Activated CD4-positive, alpha-beta memory T cell treated with anti-CD3 and anti-CD28 coated beads, Interleukin-2, amount 10 ng/mL, durations not matched to agents 7 days and 5 days (primary cell): ENCODE measurements at places on chromosomes 7 and 10. TPM values are rescaled to one million over a fixed set of nuclear protein-coding genes. Genes with fewer than 3 reads are reported as not detected.

DNA sequence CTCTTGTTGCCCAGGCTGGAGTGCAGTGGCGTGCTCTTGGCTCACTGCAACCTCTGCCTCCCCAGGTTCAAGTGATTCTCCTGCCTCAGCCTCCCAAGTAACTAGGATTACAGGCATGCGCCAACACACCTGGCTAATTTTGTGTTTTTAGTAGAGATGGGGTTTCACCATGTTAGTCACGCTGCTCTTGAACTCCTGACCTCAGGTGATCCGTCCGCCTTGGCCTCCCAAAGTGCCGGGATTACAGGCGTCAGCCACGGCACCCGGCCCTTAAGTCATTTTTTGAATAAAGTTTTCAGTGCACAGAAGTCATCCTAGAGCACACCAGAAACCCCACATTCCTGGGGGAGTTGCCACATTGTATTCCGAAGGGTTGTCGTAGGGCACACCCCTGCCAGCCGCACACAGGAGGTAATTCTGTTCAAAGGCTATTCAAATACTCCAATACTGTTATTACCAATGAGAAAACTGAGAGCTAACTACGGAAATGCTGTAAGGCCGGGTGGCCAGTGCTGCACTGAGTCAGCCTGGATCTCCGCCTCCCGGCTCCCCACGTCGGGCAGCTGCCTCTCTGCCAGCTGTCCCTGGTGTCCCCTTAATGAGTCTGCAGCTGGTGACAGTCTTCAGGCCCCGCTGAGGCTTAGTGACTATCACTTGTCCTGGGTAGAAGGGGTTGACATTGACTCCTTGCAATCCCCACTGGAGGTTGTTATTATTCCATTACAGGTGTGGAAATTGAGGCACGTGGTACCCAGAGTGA, 8.6 kb upstream of the RFC2 start:
- no peak overlapping the region for H3K4me3 ChIP-seq
- no peak overlapping the region for H3K27ac ChIP-seq
- no peaks in the 10 kb centered on the region for H3K4me1 ChIP-seq
- no peak for DNase-seq
- no peaks in the 10 kb centered on the region for H3K36me3 ChIP-seq

- peaks cover 7% of the 10 kb centered on the region for H3K4me1 ChIP-seq
- H3K27me3 ChIP-seq: no peaks in the 10 kb centered on the region
- DNase-seq: no peak
- no peak overlapping the region for H3K4me3 ChIP-seq
- no peak overlapping the region for H3K27ac ChIP-seq
These were observed 178.0 kb downstream of the JAZF1 start for GRCh38 chr7:28002638-28003037.

GRCh38 chr10:58424176-58424575, 39.0 kb downstream of the TFAM start:
- no peaks in the 10 kb centered on the region for H3K4me1 ChIP-seq
- DNase-seq: no peak
- no peaks in the 10 kb centered on the region for H3K36me3 ChIP-seq
- H3K27me3 ChIP-seq: peaks cover 11% of the 10 kb centered on the region
- H3K27ac ChIP-seq: no peak overlapping the region
- H3K4me3 ChIP-seq: no peak overlapping the region

The SPOCK2 gene
- 420 TPM for total RNA-seq

DNA sequence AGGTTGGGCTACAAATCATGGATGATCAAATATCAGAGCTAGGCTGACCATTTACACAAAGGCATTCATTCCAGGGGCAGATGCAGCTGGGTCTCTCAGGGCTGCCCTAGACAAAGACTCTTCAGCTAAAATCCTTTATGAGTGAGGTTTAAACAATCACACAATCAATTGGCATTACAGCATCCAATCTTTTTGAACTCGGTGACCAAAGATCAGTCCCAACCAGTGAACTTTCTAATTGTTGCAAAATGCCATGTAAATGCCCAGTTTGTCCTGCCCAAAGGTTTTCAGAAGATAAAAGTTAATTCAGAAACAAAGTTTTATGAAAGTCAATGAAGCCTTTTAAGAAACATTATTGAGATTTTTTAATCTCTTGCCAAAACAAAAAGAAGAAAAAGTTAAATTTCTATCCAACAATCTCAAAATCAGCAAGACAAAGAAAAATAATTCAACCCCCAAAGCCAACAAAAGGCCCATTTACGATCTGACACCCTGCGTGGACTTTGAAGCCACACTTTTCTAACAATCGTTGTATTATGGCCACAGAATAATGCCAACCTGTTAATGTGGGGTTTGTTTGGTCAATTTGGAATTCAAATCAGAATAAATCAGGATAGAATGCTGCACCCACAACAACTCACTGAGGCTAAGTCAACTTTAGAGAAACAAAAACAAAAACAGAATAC, 40.9 kb downstream of the GPR37 start:
- H3K4me1 ChIP-seq: no peaks in the 10 kb centered on the region
- H3K27me3 ChIP-seq: no peaks in the 10 kb centered on the region
- H3K27ac ChIP-seq: no peak overlapping the region
- no peak overlapping the region for H3K4me3 ChIP-seq
- H3K36me3 ChIP-seq: no peaks in the 10 kb centered on the region

DNA sequence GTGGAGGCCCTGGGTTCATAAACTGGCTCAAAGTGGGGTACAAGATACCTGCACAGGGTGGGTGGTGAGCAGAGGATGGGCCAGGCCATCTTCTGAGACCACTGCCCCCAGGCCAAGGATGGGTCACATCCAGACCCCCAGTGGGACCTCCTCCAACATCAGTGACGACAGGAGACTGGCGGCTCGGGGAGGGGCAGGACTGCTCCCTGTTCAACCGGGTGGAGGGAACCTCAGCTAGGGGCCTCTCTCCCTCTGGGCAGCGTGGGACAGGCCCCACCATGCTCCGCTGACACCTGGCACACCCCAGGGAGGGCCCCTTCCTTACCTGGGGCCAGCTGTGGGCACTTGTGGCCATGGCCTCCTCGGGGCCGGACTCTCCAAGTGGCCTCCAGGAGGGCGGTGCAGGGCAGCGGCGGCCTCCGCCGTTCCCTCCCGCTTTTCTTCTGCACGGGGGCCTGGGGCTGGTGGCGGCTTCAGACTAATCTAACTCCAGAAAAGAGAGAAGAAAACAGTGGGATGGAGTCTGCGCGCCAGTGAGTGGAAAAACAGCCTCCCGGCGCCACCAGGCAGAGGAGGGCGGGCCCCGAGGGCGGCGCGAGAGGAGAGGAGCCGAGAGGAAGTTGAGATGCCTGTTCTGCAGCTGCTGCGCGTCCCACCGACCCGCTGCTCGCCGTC, at the start of gene CALHM2:
Gene CALHM2, minus strand, starts transcription at position 540 of the 675 bp plus-strand sequence. CDS start 2,429 bp downstream, outside the sequence.
- H3K4me1 ChIP-seq: peaks cover 64% of the 10 kb centered on the region
- H3K27me3 ChIP-seq: no peaks in the 10 kb centered on the region
- peak; percentile 71 for DNase-seq
- H3K27ac ChIP-seq: peak within 1 kb of the TSS; percentile 95
- H3K4me3 ChIP-seq: peak within 1 kb of the TSS; percentile 96
- H3K36me3 ChIP-seq: peaks cover 49% of the 10 kb centered on the region

DNA sequence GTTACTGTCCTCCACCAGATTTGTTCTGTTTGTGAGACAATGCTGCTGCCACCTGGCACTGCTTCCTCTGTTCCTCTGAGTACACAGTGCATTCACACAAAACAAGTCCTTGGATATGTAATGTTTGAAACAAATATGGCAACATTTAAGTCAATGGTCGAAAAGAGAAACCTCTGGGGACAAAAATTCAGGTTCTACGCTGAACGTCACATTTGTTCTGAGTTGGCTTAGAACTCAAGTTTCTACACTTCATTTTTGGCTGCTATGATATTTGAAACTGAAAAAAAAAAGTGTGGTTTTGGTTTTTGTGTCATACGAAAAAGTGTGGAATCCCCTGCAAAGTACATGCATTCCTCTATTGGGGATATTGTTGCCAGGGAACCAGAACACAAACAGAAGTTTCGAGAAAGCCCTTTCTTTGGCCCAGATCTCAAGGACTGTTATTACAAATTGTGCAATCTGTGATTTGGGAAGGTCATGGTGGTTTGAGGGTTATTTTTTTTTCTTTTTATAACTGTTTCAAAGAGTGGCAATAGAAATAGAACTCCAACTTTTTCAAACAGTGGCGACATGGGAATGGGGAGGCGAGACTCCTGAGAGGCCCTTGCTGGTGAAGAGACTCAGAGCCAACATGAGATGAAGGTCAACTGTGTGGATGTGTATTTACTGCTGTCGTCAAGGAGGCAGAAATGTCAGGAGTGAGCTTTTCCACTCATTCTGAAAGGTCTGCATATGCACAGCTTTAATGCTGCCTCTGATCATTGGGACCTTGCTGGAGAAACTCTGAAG, 127.5 kb downstream of the CUBN start:
- no peak for DNase-seq
- H3K36me3 ChIP-seq: no peaks in the 10 kb centered on the region
- peak overlapping the region; percentile 26 for H3K27ac ChIP-seq
- H3K4me1 ChIP-seq: peaks cover 32% of the 10 kb centered on the region

DNA sequence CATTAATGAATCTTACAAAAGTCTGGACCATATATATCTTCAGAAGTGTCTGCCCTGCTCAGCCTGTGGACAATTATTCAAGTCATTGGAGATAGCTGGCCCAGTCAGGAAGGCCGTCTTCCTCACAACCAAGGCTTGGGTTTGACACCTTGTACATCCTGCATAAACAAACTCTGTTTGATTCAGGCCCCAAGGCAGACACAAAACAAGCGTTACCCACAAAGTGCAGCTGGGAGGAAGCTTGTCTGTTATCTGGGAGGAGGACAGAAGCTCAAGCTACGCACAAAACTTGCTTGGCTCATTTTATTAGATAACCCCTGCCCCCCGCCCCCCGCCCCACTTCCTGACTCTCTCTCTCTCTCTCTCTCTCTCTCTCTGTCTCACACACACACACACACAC, 166.9 kb upstream of the WDR11 start:
- H3K4me1 ChIP-seq: no peaks in the 10 kb centered on the region
- no peaks in the 10 kb centered on the region for H3K27me3 ChIP-seq
- H3K4me3 ChIP-seq: no peak overlapping the region
- DNase-seq: no peak
- H3K36me3 ChIP-seq: no peaks in the 10 kb centered on the region
- H3K27ac ChIP-seq: no peak overlapping the region

The NPC1L1 gene
- total RNA-seq: not detected

GRCh38 chr10:127195041-127195506, 1.3 kb downstream of the INSYN2A start:
- no peak overlapping the region for H3K4me3 ChIP-seq
- DNase-seq: no peak
- peaks cover 29% of the 10 kb centered on the region for H3K27me3 ChIP-seq
- no peaks in the 10 kb centered on the region for H3K36me3 ChIP-seq

The FLNC gene
- total RNA-seq: not detected

DNA sequence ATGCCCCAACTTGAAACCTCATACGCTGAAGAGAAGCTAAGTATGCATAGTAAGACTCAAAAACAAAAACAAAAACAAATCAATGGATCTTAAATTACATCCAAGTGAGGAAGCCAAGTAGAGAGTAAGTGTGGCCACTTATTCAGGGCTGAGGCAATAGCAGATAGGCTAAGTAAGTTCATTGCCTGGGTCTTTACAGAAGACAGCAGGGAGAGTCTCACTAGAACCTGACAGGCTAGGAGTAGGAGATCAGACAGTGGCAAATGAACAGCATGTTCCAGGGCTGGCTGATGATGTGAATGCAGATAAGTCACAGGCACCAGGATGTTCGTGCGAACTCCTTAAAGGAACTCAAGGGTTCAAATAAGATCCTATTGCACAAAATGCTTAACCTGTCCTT, 568.6 kb downstream of the KCNMA1 start:
- no peak overlapping the region for H3K4me3 ChIP-seq
- no peaks in the 10 kb centered on the region for H3K27me3 ChIP-seq
- no peak overlapping the region for H3K27ac ChIP-seq
- H3K36me3 ChIP-seq: no peaks in the 10 kb centered on the region

The PRKG1 gene
- not detected for total RNA-seq

GRCh38 chr7:150464962-150465361, 14.5 kb downstream of the GIMAP8 start:
- H3K27ac ChIP-seq: no peak overlapping the region
- no peak for DNase-seq
- no peaks in the 10 kb centered on the region for H3K27me3 ChIP-seq
- H3K4me1 ChIP-seq: peaks cover 68% of the 10 kb centered on the region

The VPS37D gene
- total RNA-seq: 0.40 TPM

The NKX6-2 gene
- total RNA-seq: not detected

DNA sequence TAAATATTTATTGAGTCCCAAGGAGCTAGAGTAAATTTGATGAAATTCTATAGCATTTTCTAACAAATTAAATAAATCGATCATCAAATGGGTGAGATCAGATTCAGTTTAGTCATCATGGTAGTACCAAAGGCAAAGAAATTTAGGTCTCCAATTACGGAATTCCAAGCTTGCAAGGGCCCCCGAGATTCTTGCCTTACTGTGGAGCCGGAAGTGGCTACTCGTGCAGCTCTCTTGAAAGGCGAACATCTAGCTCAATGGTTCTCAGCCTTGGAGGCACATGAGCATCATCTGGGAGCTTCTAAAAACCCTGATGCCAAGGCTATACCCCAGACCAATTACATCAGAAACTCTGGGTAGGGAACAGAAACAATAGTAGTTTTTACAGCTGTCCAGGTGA, 117.9 kb upstream of the PRR15 start:
- no peak for DNase-seq
- H3K4me1 ChIP-seq: no peaks in the 10 kb centered on the region
- H3K27me3 ChIP-seq: no peaks in the 10 kb centered on the region
- no peak overlapping the region for H3K27ac ChIP-seq
- H3K4me3 ChIP-seq: no peak overlapping the region

DNA sequence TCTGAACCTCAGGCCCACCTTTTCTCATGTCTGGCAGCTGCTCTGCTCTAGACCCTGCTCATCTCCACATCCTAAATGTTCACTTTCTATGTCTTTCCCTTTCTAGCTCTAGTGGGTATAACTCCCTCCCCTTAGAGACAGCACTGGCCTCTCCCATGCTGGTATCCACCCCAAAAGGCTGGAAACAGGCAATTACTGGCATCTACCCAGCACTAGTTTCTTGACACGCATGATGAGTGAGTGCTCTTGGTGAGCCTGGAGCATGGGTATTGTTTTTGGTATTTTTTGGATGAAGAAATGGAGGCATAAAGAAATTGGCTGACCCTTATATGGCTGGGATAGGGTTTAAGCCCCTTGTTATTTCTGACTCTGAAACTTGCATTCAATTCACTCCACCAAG, 156.0 kb downstream of the EGFR start:
- peaks cover 3% of the 10 kb centered on the region for H3K27me3 ChIP-seq
- no peak overlapping the region for H3K4me3 ChIP-seq
- no peak overlapping the region for H3K27ac ChIP-seq
- no peaks in the 10 kb centered on the region for H3K4me1 ChIP-seq

The GDF10 gene
- total RNA-seq: not detected

The ASB10 gene
- total RNA-seq: not detected

GRCh38 chr7:157487046-157487770, 150.4 kb downstream of the DNAJB6 start:
- H3K36me3 ChIP-seq: peaks cover 8% of the 10 kb centered on the region
- no peak for DNase-seq
- H3K4me3 ChIP-seq: no peak overlapping the region

DNA sequence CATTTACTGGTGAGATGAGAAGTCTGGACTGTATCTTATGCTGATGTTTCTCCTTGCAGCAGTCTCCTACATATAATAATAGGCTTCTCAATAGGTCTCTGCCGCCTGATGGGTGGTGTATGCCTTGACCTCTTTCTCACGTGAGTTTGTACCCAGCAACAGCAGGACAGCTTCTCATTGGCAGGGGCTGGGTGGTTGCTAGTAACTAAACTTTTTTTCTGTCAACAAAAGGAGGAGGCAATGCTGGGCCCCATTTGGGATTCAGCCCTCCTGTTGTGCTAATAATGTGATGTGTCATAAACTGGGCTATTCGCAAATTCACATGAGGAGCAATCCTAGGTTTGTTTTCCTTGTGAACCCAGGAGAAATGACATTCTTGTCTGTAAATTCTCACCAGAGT, 533.6 kb downstream of the GATA3 start:
- no peak overlapping the region for H3K4me3 ChIP-seq
- peaks cover 1% of the 10 kb centered on the region for H3K4me1 ChIP-seq
- no peak overlapping the region for H3K27ac ChIP-seq
- no peak for DNase-seq
